ENCODE measurements at places on chromosomes 5 and 9.

DNA sequence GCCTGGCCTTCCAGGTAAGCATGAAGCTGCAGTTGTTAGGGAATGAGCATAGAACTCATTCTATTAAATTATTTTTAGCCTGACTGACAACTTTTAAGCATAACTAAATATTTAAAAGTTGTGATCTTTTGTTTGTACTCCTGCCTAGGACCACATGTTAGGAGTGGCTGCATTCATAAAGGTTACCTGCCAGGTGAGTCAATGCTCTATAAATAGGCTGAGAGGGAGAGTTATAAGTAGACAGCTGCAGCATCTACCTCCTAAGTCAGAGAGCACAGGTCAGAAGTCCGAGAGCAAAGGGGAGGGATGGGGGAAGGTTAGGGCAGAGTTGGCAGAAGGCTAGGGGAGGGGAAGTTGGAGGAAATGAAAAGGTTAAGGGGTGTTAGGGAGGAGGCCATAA is 292.4 kb upstream of the TLE4 start:
- DNase-seq = no peak

DNA sequence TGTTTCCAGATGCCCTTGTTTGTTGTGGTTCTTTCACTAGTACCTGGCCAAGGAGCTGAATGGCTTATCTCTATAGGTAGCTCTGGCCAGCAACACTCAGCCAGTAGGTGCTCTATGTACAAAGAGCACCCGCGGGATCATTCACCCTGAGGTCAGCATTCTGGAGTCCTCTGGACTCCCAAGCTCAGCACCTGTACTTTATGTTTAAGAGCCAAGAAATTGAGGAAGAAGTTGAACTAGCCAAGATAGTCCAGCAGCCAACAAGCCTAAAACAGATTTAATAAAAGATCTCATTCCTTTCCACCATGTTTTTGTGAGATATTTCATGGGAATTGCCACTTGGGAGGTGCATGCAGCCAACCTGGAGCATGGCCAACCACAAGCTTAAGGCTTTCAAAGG is 242.6 kb upstream of the PAPPA start:
- no peak for DNase-seq

- DNase-seq = no peak
Measured at GRCh38 chr5:37400501-37400900, 21.4 kb downstream of the WDR70 start.

DNA sequence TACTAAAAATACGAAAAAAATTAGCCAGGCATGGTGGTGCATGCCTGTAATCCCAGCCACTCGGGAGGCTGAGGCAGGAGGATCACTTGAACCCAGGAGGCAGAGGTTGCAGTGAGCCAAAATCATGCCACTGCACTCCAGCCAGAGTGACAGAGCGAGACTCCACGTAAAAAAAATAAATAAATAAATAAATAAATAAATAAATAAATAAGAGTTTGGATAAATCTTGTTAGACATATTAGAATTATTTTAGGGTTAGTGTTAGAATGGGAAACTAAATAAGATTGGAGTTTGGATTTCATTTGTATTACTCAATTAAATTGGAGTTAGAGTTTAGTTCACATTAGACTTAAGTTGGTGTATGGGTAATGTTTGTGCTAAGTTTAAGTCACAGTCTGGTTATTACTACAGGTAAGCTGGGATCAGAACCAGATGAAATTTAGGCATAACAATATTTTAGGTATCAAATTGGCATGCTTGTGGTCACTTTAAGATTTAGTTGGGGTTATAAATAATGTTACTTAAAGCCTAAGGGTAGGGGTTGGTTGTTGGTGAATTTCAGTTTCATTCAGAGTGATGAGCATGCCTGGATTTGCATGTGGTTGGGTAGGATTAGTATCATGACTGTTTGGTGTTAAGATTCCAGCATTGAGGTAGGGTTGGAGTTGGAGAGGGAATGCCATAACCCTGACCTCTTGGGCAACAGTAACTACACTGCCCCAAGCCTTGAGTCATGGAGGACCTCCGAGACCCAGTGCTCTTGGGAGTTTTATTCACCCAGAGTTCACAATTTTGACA is 3.3 kb downstream of the OR5C1 start:
- no peak for DNase-seq

- DNase-seq = peak; percentile 63
Measured at GRCh38 chr9:111661802-111662521, 557 bp downstream of the GNG10 start.
